H9 (cell line): ENCODE measurements at places on chromosomes 12 and 14. TPM values are rescaled to one million over a fixed set of nuclear protein-coding genes. Genes with fewer than 3 reads are reported as not detected.

The PZP gene
- total RNA-seq = not detected in 2 replicates

The DIO2 gene
- not detected in 2 replicates for total RNA-seq

The KRT85 gene
- not detected in 2 replicates for total RNA-seq

The GLT8D2 gene
- 2.9 and 3.8 TPM in 2 replicates for total RNA-seq

The TAS2R9 gene
- total RNA-seq = not detected in 2 replicates

The SPIC gene
- not detected in 2 replicates for total RNA-seq

The TMEM119 gene
- not detected in 2 replicates for total RNA-seq

The KLRC2 gene
- total RNA-seq = not detected in 2 replicates

The PNN gene
- 163 and 167 TPM in 2 replicates for total RNA-seq

The GLIPR1L1 gene
- total RNA-seq = 1.9 and 3.2 TPM in 2 replicates

The SPRYD3 gene
- total RNA-seq = 5.8 and 6.5 TPM in 2 replicates

The PRMT5 gene
- total RNA-seq = 141 and 147 TPM in 2 replicates

The FBXO33 gene
- 8.8 and 9.3 TPM in 2 replicates for total RNA-seq

The SLC10A1 gene
- not detected in 2 replicates for total RNA-seq
